Inflammatory macrophage treated with lipopolysaccharide for 4 hours (primary cell): ENCODE measurements at places on chromosomes 2 and 18.

DNA sequence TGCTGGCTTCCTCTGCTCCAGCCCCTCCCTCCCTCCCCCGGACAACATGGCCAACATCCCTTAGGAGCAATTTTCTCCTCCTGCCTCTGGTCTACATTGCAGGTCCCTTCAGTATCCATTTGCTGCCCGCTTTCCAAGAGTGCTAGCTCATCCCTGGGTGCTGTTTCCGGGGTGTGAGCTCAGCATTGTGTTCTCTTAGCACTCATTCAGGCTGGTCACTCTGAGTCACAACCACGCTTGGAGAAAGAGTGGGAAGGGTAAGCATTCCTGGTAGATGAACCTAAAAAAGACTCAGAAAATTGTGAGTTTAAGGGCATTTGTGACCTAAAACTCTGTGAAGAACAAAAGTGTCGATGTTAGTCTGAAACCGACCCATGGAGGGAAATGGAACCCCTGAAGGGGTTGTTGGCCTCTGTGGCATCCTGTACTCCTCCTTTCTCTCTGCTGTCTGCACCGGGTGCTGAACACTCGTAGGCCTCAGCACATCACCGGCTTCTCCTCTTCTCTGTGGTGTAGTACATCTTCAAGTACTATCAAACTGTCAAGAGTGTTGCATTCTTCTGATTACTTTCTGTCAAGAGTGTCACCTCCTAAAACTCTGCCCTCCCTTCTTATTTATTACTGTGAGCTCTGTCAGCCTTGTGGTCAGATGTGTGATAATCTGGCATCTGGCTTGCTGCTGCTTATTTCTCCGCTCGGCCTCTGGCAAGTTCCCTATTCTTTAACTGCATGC, 73.0 kb downstream of the CTNNA2 start:
- DNase-seq = no peak

GRCh38 chr2:113240915-113241911, 37.5 kb downstream of the PAX8 start:
- DNase-seq = peak; percentile 98

GRCh38 chr2:147509821-147510220, 335.0 kb upstream of the ACVR2A start:
- DNase-seq = peak; percentile 39

DNA sequence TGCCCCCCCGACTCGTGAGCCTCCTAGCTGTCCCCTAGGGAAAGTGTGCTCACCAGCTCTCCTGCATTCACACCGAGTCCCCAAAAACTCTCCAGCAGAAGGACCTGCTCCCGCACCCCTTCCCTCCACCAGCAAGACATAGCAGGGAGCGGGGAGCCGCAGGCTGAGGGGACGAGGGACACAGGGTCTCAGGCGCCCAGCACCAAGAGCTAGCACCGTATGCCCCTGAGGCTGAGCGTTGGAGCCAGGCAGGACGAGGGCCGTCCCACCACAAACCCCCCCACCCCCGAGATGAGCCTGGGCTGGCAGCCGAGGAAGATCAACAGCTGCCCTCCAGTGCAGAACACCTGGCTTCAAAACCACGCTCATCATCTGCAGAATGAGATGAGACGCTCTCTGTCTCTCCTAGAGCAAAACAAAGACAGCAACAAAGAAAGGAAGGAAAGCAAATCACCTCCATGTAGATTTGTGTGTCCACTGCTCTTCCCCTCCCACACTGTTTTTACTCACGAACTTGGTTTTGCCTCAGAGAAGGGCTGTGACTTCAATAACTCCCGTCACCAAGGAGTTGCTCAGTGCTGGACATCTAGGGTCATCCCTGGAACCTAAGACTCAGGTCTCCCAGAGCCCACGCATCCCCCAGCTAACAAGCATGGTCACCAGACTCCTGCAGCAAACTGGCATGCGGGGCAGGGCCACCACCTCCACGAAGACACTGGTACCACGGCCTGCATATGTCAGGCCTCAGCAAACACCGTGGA, 39.7 kb upstream of the SALL3 start:
- DNase-seq = no peak

- peak; percentile 31 for DNase-seq
Observed at GRCh38 chr2:189679226-189679625, 4.8 kb downstream of the ANKAR start.

GRCh38 chr2:154556146-154556545, 142.3 kb upstream of the KCNJ3 start:
- no peak for DNase-seq

DNA sequence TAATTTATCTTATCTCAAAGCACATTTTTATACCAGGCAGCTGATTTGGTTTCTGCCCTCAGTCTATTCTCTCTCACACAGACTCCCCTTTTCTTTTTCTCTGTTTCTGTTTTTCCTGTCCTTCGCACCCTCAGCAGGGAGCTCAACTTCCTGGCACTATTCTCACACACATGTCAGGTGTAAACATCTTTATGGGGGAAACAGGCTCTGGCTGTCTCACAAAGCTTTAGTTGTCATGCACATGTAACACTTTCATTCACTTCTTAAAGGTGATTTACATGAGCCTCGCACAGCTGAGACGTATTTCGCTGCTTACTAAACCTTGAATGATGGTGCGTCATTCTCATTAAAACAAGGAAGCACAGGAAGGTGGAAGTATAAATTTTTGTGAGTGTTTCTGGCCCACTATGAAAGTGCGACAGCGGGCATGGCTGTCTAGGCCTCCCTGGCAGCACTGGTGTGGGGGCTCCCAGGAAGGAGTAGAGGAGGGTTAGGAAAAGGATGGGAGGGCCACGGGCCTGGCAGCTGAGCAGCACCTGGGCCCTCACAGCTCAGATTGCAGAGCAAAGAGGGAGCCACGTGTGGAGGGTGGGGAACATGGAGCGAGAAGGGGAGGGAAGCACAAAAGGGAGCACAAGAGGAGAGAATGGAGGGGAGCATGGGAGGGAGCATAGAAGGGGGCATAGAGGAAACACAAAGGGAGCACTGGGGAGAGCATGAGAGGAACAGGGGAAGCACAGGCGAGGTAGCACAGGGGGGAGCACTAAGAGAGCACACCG, 46.2 kb upstream of the SNTG2 start:
- DNase-seq = no peak

DNA sequence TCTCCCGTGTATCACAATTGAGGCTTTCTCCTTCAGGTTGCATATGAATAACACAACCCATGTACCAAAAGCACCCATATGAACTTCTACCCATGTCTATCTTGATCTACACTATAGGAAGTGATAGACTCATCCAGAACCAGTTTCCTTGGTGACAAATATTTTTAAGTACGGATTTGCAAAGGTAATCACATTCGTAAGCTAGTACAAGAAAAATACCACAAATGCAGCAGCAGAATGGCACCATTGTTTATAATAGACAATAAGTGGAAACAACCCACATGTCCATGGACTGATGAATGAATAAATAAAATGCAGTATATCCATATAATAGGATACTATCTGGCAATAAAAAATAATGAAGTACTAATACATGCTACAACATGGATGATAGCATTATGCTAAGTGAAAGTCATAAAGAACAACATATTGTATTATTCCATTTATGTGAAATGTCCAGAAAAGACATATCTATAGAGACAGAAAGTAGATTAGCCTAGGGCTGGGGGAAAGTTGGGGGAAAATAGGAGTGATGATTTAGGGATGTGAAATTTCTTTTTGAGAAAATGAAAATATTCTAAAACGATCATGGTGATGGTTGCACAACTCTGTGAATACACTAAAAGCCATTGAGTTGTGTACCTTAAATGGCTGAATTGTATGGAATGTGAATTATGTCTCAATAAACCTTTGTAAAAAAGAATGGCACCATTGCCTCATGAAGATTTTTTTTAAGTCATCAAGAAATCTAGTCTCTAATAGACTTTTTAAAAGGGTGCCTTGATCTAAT, 3.4 kb upstream of the CCDC88A start:
- DNase-seq = peak; percentile 87

- DNase-seq = no peak
Observed at GRCh38 chr2:144886862-144887261, 366.9 kb upstream of the ZEB2 start.

DNA sequence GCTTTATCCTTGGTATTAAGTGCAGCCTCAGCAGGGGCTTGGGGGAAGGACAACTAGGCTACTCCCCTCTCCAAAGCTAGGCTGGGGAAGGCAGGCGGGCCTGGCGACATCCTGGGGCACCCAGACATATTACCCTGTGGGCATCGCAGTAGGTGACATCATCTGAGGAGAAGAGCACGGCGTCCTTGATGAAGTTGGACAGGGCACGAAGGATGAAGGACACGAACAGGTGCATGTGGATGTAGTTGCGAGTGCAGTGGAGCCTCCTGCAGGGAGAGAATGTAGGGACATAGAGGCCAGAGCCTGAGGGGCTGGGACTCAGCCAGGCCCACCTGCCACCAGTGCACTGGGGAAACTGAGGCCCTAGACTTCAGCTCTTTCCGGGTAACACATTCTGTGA, 32.3 kb downstream of the TMEM37 start:
- no peak for DNase-seq

- no peak for DNase-seq
Observed at GRCh38 chr2:235613649-235614048, 119.8 kb downstream of the AGAP1 start.

DNA sequence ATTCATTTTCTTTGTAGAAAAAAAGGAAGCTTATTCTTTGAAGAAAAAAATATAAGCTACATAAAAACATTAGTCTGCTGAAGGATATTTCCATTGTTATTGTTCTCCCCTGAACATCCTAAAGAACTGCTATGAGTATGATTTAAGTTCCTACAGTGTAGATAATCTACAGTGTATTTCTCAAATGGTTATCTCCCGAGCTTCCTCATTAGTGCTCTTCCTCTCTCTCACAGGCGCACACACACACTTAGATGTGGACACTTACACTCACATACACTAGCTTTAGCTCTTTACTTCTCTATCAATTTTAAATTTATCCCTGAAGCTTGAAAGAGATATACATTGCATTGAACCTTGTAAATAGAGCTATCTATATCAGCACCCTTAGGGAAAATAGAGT, 681.0 kb downstream of the KCNJ3 start:
- no peak for DNase-seq

DNA sequence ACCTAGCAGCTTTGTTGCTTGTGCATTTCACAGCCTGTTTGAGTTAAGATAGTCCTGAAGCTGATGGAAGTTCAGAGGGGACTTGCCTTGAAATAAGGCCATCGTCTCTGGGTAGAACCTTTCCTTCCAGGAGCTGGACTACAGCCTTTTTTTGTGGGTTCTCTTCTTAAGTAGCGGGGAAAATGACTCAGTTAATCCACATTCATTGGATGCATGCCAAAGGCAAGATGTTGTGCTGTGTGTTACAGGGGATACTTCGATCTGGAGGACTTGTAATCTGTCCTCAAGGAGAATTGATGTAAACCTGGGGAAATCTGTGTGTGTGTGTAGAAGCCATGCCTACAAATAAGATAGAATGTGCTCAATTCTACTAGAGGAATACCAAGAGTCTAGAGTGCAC, 46.8 kb downstream of the RPIA start:
- DNase-seq = no peak

GRCh38 chr2:164891460-164891859, 49.8 kb upstream of the COBLL1 start:
- no peak for DNase-seq

DNA sequence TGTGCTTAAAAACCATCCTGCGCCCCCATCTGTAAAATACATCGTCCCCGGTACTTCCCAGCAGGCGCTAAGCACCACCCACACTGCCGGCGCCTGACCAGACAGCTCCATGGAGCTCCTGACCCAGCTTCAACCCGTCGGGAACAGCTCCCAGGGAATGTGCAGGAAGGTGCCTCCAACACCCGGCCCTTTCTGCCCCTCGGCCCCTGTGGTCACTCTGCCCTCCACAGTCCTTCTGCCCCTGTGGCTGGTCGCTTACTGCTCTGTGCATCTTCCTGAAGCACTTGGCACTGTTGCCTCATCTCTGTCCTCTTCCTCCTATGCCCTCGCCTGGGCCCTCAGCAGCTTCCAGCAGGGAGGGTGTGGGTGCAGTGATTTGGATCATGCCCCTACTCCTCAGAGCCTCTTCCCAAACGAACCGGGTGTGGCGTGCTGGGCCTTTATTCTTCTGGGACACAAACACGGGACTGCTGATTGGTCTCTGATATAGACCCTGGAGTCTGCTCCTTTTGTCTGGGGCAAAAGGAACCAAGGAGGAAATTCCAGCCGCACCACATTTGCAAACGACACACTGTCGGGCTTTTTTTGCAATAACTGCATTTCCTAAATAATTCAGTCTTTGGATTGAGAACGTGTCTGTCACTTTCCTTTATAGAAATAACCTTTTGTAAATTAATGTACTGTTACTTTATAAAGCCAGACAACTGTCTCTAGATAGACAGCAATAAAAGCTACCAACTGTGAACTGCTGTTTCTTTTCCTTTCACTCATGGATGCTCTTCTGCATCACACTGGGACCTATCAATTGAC, 65.9 kb downstream of the ADI1 start:
- no peak for DNase-seq

- no peak for DNase-seq
Observed at GRCh38 chr2:132477962-132478361, 61.4 kb downstream of the GPR39 start.

DNA sequence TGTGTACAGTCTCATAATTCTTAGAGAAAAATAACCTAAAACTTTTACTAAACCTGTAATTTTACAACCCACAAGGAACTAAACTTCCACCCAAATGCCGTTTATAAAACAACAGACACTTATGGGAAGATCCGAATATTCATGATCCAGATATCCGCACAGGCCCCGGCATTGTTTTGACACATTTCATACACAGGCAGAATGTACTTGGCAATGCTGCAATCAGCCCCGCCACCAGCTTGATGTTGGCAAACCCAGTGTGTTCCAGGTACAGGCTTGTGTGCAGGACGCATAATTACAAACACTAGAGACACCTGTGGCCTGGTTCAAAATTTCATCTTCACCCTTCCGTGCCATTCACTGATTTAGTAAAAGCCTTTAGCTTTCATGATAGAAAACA, 393.0 kb upstream of the SALL3 start:
- no peak for DNase-seq

GRCh38 chr2:144015655-144016245, 504.2 kb downstream of the ZEB2 start:
- DNase-seq = no peak

GRCh38 chr2:165500816-165501215, 31.3 kb downstream of the CSRNP3 start:
- DNase-seq = no peak

DNA sequence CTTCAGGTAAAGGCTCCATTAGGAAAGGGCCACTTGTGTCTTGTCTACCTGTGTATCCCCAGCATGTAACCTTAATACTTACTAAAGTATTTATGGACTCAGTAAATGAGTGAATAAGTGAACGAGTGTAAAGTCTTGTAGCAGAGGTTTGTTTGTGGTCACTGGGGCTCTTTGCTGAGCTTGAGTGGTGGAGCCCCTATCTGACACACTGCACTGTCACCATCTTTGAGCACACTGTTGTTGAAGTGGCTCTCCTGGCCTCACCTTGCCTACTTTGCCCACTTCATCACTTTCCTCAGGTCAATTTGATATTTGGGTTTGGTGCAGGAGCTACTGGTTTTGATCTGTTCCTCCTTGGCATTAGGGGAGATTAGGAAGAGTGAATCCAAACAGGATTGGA, 39.3 kb upstream of the ZEB2 start:
- DNase-seq = no peak

- DNase-seq = no peak
Observed at GRCh38 chr18:68694316-68694715, 20.6 kb downstream of the TMX3 start.

GRCh38 chr18:28855989-28856388, 679.1 kb upstream of the CDH2 start:
- no peak for DNase-seq

- no peak for DNase-seq
Observed at GRCh38 chr2:218329027-218329825, 27.4 kb upstream of the CATIP start.

- peak; percentile 80 for DNase-seq
Observed at GRCh38 chr2:191618046-191618780, 59.7 kb upstream of the NABP1 start.
